Stimulated activated CD4-positive, alpha-beta T cell treated with anti-CD3 and anti-CD28 coated beads, TNF-alpha, amount 100 ng/mL, for 1 hour (primary cell): ENCODE measurements at places on chromosomes 4 and X.
A peak's percentile ranks its signal among the peaks of the same experiment; 100 is the strongest.

- DNase-seq, result peak; percentile 41
These were observed 752 bp downstream of the SEPTIN11 start for GRCh38 chr4:76950052-76950955.

- no peak for DNase-seq
These were observed 212.9 kb downstream of the CBR4 start for GRCh38 chr4:168797194-168797593.

- no peak for DNase-seq
These were observed 88.6 kb downstream of the SHROOM3 start for GRCh38 chr4:76523593-76523992.

DNA sequence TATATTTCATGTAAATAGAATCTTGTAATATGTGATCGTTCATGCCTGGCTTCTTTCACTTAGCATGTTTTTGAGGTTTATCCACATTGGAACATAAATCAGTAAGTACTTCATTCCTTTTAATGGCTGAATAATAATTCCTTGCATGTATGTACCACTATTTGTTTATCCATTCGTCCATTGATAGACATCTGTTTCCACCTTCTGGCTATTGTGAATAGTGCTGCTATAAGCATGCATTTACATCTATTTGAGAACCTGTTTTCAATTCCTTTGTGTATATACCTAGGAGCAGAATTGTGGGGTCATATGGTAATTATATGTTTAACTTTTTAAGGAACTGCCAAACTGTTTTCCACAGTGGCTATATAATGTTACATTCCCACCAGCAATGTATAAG is 356.7 kb upstream of the DIPK2B start:
- DNase-seq, result no peak

- DNase-seq, result no peak
These were observed at the start of gene GK for GRCh38 chrX:30653415-30654131. GK (plus strand) TSS chrX:30653423; CDS start chrX:30653538, 115 bp downstream.

DNA sequence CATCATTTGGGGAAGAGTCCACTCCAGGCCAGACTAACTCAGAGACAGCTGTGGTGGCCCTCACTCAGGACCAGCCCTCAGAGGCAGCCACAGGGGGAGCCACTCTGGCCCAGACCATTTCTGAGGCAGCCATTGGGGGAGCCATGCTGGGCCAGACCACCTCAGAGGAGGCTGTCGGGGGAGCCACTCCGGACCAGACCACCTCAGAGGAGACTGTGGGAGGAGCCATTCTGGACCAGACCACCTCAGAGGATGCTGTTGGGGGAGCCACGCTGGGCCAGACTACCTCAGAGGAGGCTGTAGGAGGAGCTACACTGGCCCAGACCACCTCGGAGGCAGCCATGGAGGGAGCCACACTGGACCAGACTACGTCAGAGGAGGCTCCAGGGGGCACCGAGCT is 3.3 kb upstream of the ERAS start:
- no peak for DNase-seq

DNA sequence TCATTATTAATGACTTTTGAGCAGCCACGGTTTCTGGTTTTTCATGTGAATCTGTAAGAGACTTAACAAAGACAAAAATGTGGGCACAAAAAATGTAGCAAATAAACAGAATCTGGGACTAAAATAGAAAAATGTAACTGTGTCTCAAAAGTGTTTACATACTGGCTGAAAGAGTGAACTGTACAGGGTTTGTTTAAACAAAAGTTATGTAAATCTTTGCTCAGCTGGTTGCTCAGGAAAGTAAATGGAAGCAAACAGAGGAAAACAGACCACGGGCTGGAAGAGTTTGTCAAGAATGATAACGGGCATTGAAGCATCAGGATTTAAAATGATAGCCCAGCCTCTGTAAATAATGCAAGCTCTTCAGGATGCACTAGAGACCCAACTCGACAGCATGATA is 921.8 kb upstream of the FTHL17 start:
- no peak for DNase-seq

- no peak for DNase-seq
These were observed 560.3 kb downstream of the GRID2 start for GRCh38 chr4:92864096-92864495.

DNA sequence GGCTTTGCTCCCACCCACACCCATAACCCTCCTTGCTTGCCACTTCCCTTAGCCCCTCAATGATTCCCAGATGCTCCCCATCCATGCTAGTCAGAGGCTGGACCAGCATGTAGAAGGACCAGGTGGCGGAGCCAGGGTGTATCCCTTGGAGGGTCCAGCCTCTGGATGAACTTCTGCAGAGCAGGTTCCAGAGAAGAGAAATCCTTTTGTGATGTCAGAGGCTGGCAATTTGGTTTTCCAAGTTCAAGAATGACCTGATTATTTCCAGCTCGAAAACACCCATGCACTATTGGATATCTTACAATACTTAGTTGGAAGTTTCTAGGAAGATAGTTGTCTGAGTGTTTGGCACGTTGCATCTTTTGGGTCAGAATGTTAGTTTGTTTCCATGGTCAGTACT is 168.3 kb upstream of the RPS6KA3 start:
- no peak for DNase-seq

GRCh38 chr4:134144337-134144736 is 57.3 kb downstream of the PABPC4L start:
- no peak for DNase-seq

DNA sequence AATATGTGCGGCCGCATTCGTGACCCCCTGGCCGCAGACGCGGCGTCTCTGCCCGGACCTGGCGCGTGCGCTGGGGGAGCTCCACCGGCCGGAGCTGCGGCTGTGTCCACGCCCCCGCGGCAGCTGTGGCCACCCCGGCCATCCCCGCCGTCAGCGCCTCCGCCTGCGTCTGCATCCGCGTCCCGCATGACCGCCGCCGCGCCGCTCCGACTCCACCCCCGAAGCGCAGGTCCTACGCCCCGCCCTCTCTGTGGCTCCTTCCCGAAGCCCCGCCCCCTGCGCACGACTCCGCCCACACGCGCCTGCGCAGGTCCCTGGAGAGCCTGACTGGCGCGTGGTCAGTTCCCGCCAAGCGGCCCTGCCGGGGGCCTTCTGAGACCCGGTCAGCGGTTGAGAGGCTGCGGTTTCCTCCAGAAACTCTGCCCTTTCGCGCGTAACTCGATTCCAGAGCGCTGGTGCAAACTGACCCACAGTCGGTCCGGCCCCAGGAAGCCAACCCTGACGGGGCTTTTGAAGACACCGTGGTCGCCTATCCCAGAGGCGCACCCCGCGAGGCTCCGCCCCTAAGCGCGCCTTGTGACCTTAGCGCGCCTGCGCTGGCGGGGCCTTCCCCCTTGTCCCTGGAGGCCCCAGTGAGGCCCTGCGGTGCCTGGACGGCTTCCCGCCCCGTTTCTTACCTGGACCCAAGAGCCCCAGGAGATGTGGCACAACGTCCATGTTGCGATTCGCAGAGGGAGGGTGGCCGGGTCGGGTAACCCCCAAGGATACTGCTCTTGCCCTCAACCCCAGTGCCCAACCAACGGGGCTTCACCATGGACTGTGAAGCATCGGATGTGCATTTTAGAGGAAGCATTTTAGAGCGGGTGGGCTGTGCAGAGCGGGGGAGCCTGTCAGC is at the start of gene LAGE3:
Gene LAGE3 (minus strand): TSS at position 554 of the 895 bp plus-strand sequence. CDS start 366 bp downstream, at position 188.
- peak; percentile 91 for DNase-seq

DNA sequence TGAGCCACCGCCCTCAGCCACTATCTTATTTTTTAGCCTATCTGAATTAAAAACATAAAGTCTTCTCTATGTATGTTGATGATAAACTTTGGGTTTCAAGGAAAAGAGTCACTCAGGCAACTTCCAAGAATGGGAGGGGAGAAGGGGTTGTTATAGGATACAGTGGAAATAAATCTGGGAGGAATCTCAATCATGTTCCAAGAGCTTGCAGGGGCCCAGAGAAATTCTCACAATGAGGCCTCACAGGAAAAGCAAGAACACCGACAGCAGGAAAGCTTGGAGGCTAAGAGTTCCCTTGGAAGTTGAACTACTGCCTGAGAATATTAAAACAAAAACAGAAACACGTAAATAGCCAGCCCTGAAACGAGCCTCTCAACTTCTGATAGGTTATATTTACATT is 384.6 kb upstream of the IGFBP7 start:
- DNase-seq, result no peak

GRCh38 chrX:106891762-106892460 is 11.2 kb downstream of the RIPPLY1 start:
- DNase-seq, result no peak
